Cardiac septum (tissue), 1 donor: ENCODE measurements at places on chromosomes 7 and 10.

DNA sequence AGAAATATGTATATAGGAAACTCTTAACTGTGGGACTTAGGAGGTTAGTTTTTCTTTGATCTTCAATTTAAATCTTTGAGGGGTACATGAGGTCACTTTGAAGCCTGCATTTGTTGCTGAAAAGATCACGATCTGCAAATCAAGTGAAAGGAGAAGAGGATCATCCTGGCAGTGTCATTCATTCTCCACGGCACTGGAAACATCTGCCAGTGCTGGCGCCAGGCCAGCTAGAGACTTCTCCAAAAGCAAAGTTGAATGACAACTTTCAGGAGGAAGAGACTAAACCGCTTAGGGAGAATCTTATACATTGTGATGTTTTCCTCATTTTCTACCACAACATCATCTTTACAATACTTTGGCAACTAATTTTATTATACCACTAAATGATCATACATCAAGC, 42.5 kb downstream of the MRC1 start:
- no peak for DNase-seq

DNA sequence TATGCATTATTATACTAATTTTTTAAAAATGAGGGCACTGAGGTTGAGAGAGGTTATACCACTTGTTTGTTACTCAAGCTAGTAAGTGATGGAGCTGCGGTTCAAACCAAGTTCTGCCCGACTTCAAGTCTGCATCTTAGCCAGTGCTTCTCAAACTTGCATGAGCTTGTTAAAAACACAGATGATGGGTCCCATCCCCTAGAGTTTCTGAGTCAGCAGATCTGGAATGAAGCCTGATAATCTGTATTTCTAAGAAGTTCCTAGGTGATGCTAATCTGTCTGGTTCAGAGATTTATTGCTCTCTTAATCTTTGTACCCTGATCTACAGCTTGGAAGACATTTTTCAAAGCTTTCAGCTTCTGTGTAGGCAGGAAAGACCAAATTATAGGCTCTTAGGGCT, 67.7 kb upstream of the CC2D2B start:
- DNase-seq = no peak

GRCh38 chr10:97640868-97641811, 669 bp downstream of the PI4K2A start:
- DNase-seq = no peak

GRCh38 chr7:88758381-88759229, 895 bp upstream of the ZNF804B start:
- DNase-seq = no peak

DNA sequence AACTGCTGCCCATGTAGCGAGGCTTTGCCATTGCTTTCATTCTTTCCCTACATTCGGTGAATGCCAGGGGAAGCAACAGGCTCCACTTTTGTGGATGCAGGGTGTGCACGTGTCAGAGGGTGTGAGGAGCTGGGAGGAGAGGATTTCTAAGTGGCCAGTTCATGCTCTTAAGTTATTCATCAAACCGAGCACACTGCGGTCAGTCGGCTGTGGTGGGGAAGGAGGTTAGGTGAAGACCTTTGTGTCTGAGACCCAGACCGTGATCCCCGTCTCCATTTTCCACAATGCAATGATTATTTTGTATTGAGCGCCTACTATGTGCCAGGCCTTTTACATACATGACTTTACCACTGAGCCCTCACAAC, 438.6 kb upstream of the GALNT17 start:
- DNase-seq = no peak

DNA sequence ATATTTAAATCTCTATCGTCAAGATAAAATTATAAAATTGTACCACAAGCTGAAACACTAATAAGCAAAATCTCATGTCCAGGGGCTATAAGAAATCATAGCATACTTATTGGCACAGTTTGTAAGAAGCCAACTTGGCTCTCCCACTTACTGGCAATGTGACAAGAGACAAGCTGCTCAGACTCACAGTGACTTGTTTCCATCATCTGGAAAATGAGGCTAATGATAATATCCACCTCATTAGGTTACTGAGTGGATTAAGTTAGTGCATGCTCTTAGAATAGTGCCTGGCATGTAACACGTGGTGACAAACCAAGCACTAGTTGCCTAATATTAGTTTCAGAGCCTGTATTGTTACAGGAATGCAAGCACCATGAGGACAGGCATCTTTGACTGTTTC, 234.4 kb downstream of the GLI3 start:
- DNase-seq = no peak

- DNase-seq = peak; percentile 73
These were observed 287.5 kb downstream of the GRID1 start for GRCh38 chr10:86079088-86079487.

DNA sequence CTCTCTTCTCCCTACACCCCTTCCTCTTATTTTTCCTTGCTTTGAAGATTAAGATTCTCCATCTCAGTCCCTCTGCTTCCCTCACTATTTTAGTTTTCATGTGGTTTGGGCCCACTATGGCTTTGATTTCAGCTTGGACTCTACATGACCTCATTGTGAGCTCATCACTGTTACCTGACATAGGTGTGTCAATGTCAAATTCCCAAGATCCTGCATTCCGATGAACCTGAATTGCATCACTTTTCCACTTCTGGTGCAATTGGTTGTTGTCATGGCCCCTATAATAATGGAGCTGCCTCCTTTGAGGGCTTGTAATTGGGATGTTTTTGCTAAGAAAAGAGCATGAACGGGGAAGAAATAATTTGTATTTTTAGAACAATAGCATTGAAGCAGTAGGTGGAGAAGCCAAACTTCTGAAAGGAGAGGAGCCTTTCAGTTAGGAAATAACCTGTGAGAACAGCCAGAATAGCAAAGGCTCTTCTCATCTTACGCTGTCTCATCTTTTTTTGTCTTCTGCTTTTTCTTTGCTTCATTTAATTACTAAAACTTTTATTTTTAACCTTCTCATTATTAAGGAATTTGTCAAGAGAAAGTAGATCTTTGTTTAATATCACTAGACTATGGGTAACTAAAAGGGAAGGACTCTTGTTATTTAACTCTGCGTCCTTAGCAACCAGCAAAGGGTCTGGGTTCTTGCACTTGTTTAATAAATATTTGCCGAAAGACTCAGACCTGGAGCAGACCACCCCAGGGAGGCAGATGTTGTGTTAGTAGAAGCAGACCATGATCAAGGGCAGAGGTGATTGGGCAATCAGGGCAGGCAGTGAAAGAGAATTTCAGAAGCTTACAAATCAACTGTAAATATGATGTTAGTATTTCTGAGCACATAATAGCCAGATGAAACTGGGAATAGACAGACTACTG, 95.4 kb downstream of the TES start:
- no peak for DNase-seq

DNA sequence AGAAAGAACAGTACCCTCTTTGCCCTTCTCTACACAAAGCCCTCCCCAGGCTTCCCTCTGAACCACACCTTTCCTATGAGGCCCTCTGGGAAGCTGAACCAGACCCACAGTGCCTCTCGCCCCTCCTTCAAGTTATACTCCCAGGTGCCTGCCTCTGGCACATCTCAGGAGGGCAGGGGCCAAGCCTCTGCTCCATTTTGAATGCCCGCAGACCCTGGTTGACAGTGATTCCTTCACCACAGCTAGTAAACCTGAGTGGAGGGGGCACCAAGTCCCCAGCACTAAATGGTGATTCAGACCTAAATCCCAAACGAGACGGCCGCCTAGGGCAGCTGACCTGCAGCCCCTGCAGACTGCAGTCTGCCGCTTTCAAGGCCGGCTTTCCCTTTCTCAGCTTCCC, 230.5 kb upstream of the ZNF32 start:
- no peak for DNase-seq

DNA sequence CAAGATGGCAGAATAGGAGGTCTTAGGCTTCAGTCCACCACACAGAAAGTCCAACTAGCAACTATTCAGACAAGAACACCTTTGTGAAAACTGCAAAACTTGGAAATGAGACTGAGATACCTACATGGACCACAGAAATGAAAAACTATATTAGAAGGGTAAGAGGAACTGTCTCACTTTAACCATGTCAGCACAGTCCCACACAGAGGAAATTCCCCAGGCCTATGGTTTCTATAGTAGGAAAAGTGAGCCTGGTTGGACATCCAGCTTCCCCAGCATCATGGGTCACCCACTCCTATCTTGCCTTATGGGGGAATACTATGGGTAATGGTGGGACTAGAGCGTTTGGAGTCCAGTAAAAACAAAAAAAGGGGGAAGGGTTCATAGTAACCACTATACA, 38.8 kb upstream of the CDK6 start:
- no peak for DNase-seq

- DNase-seq = no peak
These were observed 203.6 kb downstream of the VTI1A start for GRCh38 chr10:112650588-112651030.

- no peak for DNase-seq
These were observed 10.8 kb downstream of the AGK start for GRCh38 chr7:141562036-141562435.

DNA sequence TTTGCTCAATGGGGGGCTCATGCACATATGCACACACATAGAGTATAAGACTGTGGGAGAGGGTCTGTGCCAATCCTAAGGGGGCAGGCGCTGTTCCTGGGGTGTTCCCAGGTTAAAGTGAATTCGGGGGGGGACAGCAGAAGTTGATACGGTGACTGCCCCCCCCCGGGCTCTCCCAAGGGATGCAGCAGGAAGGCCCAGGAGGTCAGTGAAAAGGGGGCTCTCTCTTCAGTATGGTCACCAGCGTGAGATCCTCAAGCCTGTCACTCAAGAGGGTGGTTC, 32.4 kb downstream of the SPDYE6 start:
- no peak for DNase-seq

DNA sequence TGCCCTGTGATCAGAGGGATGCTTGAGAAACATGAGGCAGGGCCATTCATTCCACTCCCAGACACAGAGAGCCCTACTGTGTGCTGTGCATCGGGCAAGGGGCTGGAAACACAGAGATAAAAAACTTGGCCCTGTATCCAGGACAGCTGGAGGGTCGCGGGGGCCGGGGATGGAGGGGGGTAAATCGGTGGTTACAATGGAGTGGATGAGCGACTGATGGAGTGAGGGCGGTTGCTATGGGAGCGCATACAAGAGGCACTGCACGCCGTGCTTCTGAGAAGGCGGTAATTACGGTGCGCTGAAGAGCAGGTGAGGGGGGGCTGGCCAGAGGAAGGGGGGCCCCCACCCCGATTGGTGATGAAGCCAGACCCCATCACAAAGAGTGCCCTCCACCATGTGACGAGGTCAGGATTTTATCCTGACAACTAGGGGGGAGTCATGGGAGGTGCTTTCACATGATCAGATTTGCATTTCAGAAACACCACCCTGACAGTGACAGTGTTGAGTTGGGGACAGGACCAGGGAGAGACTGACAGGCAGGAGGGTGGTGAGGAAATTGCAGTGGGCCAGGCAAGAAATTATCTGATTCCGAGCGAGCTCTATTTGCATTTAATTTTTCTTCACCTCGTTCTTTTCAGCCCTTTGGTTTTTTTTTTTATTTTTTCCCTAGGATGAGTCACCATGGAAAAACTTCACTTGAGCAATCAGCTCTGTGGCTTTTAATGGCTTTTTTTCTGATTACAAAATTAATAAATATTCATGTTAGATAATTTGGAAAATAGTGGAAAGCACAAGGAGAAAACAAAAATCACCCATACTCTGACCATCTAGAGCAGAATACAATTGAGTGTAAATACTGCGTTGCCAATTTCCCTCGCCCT, 7.8 kb downstream of the CPA5 start:
- peak; percentile 67 for DNase-seq

GRCh38 chr10:73576178-73576889, 14.8 kb downstream of the USP54 start:
- no peak for DNase-seq

DNA sequence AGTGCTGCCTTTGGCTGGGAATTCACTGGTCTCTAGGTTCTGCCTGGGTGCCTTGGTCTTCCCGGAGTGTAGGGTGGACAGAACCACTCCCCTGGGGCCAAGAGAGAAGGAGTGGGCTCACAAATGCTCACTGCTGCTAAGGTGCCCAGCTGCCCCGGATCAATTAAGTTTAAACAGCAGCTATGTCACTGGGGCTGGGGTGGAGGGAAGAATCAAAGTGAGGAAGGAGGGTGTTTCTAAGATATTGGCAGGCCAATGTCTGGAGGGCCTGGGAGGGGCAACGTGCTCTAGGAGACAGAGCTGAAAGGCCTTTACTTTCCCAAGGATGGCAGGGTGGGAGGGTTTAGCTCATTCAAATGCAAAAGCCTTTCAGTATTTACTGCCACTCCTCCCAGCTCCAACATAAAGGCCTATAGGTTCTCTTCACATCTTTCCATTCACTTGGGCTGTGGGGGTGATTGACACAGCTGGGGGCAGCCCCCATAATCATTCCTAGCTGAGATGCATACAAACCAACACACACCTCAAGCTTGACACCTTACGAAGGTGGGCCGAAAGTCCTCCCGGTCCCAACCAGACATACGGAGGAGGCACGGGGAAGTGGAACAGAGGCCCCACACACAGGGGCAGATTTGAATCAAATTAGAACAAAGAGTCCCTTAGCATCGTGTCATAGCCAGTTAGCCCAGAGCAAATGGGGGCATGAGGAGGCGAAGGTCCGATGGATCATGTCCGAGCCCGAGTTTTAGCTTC, 108.0 kb upstream of the EFCAB10 start:
- DNase-seq = no peak

- DNase-seq = no peak
These were observed 27.9 kb upstream of the AOAH start for GRCh38 chr7:36752026-36752711.

GRCh38 chr10:56178210-56178609, 182.8 kb downstream of the ZWINT start:
- peak; percentile 76 for DNase-seq

- DNase-seq = no peak
These were observed 121.3 kb downstream of the PRKCQ start for GRCh38 chr10:6458814-6459213.

- DNase-seq = no peak
These were observed 32.6 kb downstream of the PTPN12 start for GRCh38 chr7:77569514-77570232.

- DNase-seq = no peak
These were observed 42.3 kb downstream of the UNCX start for GRCh38 chr7:1274876-1275375.

DNA sequence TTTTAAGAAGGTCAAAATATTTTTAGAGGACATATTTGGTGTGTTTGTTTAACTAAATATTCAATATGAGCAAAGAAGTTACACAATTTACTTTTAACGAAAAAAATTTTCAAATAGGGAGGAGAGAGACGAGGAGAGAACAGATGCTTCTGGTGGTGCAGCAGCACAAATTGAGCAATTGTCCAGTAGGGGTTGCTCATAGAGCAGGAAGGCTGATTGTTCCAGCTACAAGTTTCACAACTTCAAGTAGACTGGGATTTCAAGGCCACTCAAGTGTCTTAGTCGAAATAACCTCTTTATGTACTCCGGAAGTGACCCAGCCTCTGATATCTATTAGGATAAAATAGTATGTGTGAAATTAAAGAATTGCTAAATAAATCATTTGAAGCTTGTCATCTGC, 197.9 kb downstream of the HDAC9 start:
- DNase-seq = no peak

GRCh38 chr10:29540016-29540415, 94.8 kb downstream of the SVIL start:
- no peak for DNase-seq

- DNase-seq = no peak
These were observed 18.0 kb downstream of the RNLS start for GRCh38 chr10:88565072-88565471.

- DNase-seq = no peak
These were observed 219.9 kb upstream of the KMT2E start for GRCh38 chr7:104794154-104794553.

GRCh38 chr10:131203456-131204357, 107.8 kb downstream of the TCERG1L start:
- DNase-seq = peak; percentile 20
